ENCODE measurements at places on chromosomes 2 and 18. TPM values are rescaled to one million over a fixed set of nuclear protein-coding genes. Genes with fewer than 3 reads are reported as not detected.

Gene SPEG
- total RNA-seq = 7.9 TPM

Gene PRKAG3
- not detected for total RNA-seq

Gene EMILIN1
- 0.48 TPM for total RNA-seq

Gene SIX3
- 0.58 TPM for total RNA-seq

Gene IKZF2
- 0.29 TPM for total RNA-seq

Gene C2orf66
- 0.06 TPM for total RNA-seq

Gene MAP3K20
- total RNA-seq = 33.2 TPM

Gene ELAC1
- total RNA-seq = 4.8 TPM

Gene SLC11A1
- 0.15 TPM for total RNA-seq

Gene TUBA3E
- 0.14 TPM for total RNA-seq

Gene GKN2
- total RNA-seq = 2.4 TPM

Gene AKAIN1
- not detected for total RNA-seq

Gene BOLL
- total RNA-seq = not detected

Gene MBD2
- 57.5 TPM for total RNA-seq

Gene SERPINB11
- total RNA-seq = not detected

Gene AMER3
- not detected for total RNA-seq

Gene PNKD
- total RNA-seq = 51.5 TPM

Gene SPC25
- total RNA-seq = 20.3 TPM

Gene CHRND
- total RNA-seq = not detected

Gene CAVIN2
- 19.8 TPM for total RNA-seq

Gene TMEM247
- total RNA-seq = not detected

Gene IRS1
- total RNA-seq = 17.2 TPM

Gene UGT1A4
- total RNA-seq = 0.06 TPM

Gene FEV
- total RNA-seq = not detected

Gene E2F6
- 25.3 TPM for total RNA-seq

Gene CARF
- total RNA-seq = 1.4 TPM

Gene SLC4A3
- total RNA-seq = 3.8 TPM

Gene HMSD
- total RNA-seq = not detected

Gene PMAIP1
- 15.0 TPM for total RNA-seq

Gene FABP1
- not detected for total RNA-seq

Gene DSG4
- total RNA-seq = not detected

Gene POU3F3
- not detected for total RNA-seq

Gene ANKRD62
- total RNA-seq = not detected

Gene CNDP1
- total RNA-seq = not detected

Gene B4GALT6
- 6.2 TPM for total RNA-seq

Gene EPB41L3
- total RNA-seq = 0.31 TPM

Gene PPP1R7
- 60.0 TPM for total RNA-seq

All from A549 treated with CORT108297 at 1 μM for 4 hours (cell line).